ENCODE measurements at places on chromosomes 4 and X.

DNA sequence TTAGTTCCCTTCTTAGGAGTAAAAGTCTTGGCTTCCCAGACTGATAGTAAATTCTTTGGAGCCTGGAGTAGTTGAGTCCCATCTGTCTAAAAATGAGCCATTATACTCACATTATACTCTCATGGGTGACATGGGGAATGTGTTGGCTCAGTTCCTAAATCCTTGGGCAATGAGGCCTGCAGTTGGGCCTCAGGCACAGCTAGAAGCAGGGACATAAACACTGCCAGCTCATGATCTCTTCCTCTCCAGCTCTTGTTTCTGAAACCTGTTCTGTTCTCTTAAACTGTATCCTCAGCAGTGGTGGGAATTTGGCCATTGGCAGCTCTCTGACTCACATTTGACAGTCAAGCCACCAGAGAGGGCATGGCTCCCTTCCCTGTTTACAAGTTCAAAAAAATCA, 212.5 kb downstream of the SPATA18 start:
- no peak for DNase-seq

GRCh38 chr4:99998062-99998867, 48.2 kb upstream of the H2AZ1 start:
- DNase-seq: no peak

DNA sequence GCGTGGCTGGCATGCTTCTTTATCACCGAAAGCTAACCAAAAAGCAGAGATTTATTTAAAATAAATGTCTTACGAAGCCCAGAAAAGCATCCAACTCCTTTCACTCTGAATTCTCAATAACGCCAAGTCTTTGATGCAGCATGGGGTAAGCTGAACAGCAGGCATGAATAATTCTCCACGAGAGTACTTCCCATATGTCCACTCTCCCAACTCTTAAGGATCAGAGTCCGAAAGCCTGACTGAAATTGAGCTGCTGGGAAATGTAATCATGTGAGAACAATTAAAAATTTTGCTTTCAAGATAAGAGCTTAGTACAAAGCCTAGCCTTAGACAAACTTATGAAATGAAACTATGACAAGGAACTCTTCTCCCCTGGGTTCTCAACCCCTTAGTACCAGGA, 7.5 kb upstream of the SLC39A8 start:
- DNase-seq: no peak

DNA sequence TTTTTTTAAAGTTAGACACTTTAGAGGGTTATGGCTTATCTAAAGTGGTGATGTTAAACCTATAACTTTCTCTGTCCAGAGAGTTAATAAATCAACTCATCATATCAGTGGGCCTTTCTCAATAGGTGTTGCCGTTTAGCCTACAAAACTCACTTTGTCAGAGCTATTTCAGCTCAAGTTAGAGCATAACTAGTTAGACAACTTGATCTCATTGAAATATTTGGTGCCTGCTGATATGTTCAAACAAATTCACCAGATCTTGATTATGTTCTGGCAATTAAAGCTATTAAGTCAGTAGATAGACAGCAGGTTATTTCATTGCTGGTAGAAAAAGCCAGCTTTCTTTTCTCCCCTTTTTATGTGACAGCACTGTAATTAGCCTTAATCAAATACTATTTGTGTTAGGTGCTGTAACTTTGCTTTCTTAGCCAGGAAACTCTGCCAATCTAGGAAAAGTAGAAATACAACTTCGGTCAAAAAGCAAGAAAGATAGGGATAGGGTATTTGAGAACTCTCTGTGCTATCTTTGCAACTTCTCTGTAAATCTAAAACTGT, 191.8 kb downstream of the MAML3 start:
- no peak for DNase-seq

DNA sequence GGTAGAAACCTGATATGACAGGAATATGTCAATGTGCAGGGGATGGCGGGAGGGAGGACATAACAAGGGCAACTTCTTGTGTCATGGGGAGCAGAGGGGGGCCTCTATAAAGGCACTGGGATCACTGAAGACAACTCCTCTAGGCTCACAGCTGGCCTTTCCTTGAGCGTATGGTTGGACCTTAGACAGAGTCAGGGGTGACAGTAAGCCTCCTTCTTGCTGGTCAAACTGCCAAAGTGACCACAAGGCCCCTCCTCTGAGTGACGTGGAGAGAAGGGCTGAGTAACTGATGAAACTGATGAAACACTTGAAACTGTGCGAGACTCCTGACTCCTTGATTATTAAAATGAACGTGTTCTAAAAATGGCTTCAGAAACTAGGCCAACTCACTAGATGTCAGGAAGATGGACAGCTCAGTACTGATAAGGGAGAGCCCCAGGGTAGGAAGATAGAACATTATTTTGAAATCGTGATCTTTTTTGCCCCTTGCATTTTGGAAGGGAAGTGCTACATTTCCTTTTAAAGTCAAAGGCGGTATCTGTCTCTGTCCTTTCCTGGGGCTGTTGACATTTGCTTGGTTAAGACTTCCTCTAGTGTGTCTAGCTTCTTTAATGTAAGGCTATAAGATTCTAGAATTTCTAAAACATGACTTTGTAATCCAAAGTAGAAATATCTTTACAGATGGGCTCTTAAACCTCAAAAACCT, 1.6 kb downstream of the RAB33A start:
- no peak for DNase-seq

DNA sequence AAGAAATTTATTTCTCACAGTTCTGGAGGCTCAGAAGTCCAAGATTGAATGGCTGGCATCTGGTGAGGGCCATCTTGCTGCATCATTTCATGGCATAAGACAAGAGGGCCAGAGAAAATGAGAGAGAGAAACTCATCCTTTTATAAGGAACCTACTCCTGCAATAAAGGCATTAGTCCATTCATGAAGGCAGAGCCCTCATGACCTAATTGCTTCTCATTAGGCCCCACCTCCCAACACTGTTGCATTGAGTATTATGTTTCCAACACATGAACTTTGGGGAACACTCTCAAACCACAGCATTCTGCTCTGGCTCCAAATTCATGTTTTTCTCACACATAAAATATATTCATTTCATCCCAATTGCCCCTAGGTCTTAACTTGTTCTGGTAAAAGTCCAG, 14.2 kb downstream of the RNF175 start:
- no peak for DNase-seq

GRCh38 chrX:51361251-51361650, 28.6 kb downstream of the NUDT10 start:
- no peak for DNase-seq

GRCh38 chrX:16188687-16189086, 21.4 kb downstream of the MAGEB17 start:
- DNase-seq: no peak

DNA sequence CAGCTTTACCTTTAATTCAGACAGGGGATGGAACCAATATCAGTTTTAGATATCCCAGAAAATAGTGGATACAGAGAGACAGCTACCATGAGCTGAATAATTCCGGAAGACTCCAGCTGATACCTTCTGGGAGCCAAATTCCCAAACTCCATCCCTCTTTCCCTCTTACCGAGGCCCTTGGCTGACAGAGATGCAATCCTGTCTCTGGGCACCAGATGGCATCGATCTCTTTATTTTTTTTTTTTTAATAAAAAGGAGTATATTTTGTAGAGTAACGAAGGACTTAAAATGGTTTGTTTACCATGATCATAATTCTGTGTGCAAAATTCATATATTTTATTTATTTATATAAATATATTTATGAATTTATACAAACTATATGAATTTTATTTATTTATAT, 31.0 kb downstream of the RAB40A start:
- DNase-seq: no peak

- DNase-seq: no peak
Observed at GRCh38 chr4:52037689-52038102, 403 bp downstream of the SGCB start.

GRCh38 chrX:139831017-139831416, 101.8 kb downstream of the ATP11C start:
- DNase-seq: no peak

DNA sequence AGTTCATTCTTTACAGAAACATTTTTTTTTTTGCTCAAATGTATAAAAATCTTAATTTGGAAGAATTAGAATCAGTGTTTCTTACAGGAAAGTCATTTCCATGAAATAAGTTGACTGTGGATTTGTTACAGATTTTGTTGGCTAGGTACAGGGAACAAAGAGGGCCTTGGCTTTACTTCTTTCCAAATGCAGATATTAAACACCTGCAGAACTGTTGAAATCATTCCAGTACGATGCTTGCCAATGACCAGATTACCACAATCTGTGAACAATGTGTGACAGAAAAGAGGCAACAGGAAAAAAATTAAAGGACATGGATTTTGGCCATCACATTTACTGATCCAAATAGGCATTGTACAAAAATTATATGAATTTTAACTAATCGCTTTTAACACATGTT, 70.8 kb downstream of the ANXA10 start:
- DNase-seq: no peak

GRCh38 chrX:38803243-38803587, 2.0 kb downstream of the MID1IP1 start:
- DNase-seq: no peak

- DNase-seq: no peak
Observed at GRCh38 chrX:13109817-13110216, 65.4 kb upstream of the FAM9C start.

GRCh38 chr4:55721651-55722050, 85.6 kb upstream of the NMU start:
- DNase-seq: no peak

- no peak for DNase-seq
Observed at GRCh38 chr4:40187386-40187906, 9.4 kb upstream of the RHOH start.

DNA sequence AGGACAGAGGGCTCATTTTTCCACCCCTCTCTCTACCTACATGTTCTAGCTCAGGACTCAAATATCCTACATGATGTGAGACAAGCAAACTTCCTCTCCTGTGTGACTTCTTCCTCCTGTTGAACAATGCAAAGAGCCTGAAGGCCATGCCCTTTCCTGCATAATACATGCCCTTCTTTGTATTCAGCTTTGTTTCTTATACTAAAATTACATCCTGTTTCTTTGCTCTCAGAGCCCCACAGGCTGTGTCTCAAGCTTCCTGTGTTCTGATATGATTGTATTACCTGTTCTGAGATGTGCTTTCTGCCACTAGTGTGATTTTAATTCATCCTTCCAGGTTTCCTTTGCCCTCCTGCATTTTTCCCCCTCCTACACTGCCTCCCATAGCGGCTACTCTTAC, 166.4 kb upstream of the AFF2 start:
- no peak for DNase-seq

- DNase-seq: no peak
Observed at GRCh38 chr4:150578745-150579501, 3.0 kb upstream of the MAB21L2 start.

DNA sequence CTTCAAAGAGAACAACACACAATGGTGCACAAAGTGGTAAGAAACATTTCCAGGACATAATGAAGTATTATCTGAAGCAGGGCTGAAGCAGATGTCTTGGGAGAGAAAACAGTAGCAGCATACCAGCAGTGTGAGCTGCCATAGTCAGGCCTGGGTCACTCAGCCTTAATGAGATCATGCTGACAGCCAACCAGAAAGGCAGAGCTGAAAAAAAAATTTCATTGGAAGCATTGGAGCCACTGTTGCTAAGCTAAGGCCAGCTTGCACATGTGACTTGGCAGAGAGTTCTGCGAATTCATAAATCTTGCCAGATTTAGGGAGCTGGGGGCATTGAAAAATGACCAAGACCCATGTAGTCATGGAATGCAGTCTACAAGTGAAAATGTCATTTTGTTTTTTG, 444.0 kb upstream of the PITX2 start:
- DNase-seq: no peak

GRCh38 chr4:114028071-114028470, 48.6 kb upstream of the ARSJ start:
- no peak for DNase-seq

DNA sequence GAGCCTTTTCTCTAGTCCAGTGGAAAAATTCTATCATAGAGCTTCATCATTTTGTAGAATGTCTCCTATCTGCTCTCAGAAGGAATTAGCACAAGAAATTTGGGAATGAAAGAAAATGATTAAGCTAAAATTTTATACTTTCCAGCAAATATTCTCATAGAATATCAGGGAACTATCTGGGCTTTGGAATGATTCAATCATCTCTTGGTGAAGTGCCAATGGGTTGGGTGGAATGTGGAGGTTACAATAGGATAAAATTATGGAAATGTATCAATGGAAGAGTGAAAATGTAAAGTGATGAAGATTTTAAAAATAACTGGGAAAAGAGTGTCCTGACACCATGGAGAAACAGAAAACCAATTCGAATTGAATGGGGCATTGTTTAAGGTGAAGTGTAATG, 119.0 kb upstream of the MID1 start:
- DNase-seq: no peak

DNA sequence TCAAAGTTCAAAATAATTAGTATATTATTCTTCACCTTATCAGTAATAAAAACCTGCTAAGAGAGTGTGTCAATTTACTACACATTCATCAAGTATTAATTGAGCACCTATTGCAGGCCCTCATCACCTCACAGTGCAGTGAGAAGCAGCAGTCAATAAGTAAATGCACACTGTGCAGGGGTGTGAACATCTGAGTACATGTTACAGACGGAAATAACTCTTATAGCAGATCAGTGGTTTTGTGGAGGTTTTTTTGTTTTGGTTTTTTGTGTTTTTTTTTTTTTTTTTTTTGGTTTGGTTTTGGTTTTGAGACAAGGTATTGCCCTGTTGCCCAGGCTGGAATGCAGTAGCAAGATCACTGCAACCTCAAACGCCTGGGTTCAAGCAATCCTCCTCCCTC, 20.3 kb downstream of the KLF3 start:
- no peak for DNase-seq

- DNase-seq: no peak
Observed at GRCh38 chr4:55543858-55544257, 2.9 kb downstream of the CLOCK start.

- no peak for DNase-seq
Observed at GRCh38 chr4:75432683-75433082, 81.5 kb downstream of the RCHY1 start.

GRCh38 chrX:20066968-20067708, 49.6 kb downstream of the MAP7D2 start:
- no peak for DNase-seq

- peak; percentile 14 for DNase-seq
Observed at GRCh38 chrX:56802921-56803849, 74.1 kb downstream of the NBDY start.

- DNase-seq: no peak
Observed at GRCh38 chr4:10962246-10962645, 277.7 kb upstream of the CLNK start.

- no peak for DNase-seq
Observed at GRCh38 chr4:185344743-185345538, 50.8 kb downstream of the LRP2BP start.

DNA sequence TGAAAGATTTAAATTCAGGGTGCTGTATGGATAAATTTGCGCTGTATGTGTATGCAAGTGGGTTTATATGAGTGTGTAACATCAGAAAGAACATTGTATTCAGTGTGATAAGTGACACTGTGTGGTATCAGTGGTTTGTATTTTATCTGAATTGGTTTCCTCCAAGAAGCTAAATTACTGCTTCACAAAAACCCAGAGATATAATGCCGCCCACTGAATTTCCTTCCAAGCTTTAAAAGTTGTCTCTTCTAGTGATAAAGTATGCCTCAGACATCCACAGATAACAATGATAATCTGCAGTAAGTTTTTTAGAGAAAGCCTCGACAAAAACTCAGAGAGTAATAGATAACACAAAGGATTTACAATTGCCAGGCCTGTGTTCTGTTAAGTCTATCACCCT, 710.6 kb upstream of the HS3ST1 start:
- DNase-seq: no peak
